ENCODE measurements at places on chromosomes 16 and 17.

DNA sequence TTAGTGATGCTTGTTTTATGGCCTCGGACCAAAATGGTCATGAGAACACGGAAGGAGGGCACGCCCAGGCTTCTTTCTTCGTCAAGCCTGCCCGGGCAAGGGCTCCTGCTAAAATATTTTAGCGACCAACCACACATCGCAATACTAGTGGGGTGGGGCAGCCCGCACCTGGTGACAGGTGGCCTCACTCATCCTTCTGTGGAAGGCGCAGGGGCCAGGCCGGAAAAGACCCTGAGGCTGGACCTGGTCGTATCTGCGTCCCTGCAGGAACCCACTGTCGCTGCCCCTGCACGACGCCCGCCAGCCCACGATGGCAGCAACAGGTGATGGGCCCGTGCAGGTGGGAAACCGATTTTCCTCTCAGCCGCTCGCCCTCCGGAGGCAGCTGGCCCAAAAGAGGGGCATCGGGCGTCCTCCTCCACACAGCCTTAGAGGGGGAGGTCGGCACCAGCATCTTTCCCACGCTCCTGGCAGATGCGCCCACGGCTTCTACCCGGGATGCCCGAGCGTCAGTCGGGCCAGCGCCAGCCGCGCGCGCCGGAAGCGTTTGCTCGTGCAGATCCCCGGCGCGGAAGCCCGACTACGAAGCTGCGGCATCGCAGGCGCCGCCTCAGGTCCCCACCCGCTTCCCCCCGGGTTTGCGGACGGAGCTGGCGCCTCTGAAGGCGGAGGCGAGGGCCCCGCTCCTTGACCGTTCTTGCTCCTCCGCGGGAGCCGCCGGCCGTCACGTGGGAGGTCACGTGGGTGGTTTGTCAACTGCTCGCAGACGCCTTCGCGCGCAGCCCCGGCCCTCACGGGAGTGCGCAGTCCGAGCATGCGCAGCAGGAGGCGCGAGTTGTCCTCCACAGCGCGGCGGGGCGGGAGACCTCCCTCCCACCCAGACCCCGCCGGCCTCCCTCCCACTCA lies 22.8 kb upstream of the FOXK2 start:
- peak; percentile 95 for DNase-seq

GRCh38 chr16:50407351-50407750 lies 38.6 kb upstream of the BRD7 start:
- no peak for DNase-seq

DNA sequence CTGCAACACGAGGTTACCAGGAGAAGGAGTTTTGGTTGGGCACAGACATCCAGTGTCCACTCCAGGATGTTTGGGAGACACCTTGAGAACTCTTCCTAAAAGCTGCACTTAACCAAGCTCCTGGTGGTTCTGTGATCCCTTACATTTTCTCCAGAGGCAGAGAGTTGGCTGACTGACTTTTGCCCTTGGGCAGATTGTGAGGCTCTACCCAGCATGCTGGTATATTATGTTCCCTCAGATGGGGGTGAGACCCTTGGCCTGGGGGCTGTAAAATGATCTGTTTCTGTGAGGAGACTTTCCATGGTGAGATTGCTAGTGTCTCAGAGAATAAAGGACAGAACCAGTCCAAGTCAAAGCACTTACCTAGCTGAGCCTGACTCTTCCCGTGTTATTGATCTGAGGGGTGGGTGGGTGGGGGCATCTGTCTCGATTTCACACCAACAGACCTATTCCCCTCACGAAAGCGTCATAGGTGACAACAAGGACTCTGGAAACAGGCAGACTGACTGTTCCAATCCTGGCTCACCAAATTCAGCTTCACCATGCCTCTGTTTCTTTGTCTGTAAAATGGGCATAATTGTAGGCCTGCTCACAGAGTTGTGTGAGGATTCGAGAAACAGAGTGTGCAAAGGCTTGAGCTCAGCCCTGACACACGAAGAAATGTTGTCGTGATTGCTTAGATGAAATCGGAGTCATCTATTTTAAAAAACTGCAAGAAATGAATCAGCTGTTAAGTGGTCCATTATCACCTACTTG lies 12.2 kb downstream of the USB1 start:
- no peak for DNase-seq

GRCh38 chr17:41652461-41652970 lies 28.1 kb upstream of the KRT17 start:
- no peak for DNase-seq

DNA sequence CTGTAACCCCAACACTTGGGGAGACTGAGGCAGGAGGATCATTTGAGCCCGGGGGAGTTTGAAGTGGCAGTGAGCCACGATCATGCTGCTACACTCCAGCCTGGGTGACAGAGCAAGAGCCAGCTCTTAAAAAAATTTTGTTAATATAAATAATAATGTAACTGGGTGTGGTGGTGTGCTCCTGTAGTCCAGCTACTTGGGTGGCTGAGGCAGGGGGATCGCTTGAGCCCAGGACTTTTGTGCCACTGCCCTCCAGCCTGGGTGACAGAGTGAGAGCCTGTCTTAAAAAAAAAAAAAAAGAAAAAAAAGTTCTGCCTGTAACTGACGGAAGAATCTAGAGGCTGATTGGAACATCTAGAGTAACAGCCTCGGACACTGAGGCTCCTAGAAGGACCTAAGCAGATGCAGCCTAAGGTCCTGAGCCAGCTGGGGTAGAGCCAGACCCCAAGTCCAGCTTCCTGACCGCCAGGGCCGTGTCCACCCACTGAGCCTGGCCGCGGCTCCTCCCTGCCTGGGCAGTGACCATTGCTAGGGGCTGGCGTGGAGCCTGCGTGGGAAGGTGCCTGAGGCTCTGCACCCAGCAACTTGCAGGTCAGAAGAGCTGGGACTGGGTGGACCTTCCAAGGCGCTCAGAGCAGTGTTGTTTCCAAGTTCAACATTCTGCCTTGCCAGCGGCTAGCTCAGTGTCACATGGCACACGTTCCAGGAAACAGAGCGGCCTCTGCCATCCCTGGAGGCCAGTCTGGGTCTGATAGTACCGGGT lies 209.4 kb upstream of the CIBAR2 start:
- DNase-seq: peak; percentile 99

Measured in cardiac fibroblast (primary cell).